Mesenteric fat pad (tissue), 1 donor: ENCODE measurements at places on chromosomes 3 and 15. TPM values are rescaled to one million over a fixed set of nuclear protein-coding genes. Genes with fewer than 3 reads are reported as not detected.

The NOP10 gene
- 157 TPM for total RNA-seq

The FANCD2OS gene
- not detected for total RNA-seq

The CTXN2 gene
- not detected for total RNA-seq

The SKOR1 gene
- 0.26 TPM for total RNA-seq

The RFC4 gene
- 6.4 TPM for total RNA-seq

The EXD1 gene
- not detected for total RNA-seq

The FSIP1 gene
- total RNA-seq, result not detected

The GOLGA8S gene
- 0.26 TPM for total RNA-seq

The PAQR5 gene
- 0.74 TPM for total RNA-seq

The GPR176 gene
- 8.2 TPM for total RNA-seq

The KLHL24 gene
- 28.9 TPM for total RNA-seq

The ACOX2 gene
- total RNA-seq, result 18.8 TPM

The PARP15 gene
- 2.9 TPM for total RNA-seq

The MLF1 gene
- 6.6 TPM for total RNA-seq
